ENCODE measurements at places on chromosomes 13 and 19. TPM values are rescaled to one million over a fixed set of nuclear protein-coding genes. Genes with fewer than 3 reads are reported as not detected.

GRCh38 chr19:40519352-40520322 is 52.8 kb downstream of the SPTBN4 start:
- no peak for DNase-seq

DNA sequence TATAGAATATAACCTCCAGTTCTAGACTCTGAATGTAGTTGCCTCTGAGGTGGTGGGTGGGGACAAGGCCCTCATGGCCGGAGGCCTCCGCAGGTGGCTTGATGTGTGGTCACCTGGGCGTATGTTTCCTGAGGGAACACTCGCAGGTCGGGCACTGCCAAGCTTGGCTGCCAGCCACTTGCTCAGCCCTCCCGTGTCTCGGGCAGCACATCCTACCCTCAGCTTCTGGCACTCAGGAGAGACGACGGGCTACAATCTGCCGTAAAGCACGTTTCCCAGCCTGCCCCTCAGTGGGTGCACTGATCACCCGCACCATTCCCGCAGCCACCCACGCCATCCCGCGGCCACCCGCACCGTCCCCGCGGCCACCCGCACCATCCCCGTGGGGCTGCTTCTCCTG is 15.2 kb downstream of the THOP1 start:
- no peak for DNase-seq

DNA sequence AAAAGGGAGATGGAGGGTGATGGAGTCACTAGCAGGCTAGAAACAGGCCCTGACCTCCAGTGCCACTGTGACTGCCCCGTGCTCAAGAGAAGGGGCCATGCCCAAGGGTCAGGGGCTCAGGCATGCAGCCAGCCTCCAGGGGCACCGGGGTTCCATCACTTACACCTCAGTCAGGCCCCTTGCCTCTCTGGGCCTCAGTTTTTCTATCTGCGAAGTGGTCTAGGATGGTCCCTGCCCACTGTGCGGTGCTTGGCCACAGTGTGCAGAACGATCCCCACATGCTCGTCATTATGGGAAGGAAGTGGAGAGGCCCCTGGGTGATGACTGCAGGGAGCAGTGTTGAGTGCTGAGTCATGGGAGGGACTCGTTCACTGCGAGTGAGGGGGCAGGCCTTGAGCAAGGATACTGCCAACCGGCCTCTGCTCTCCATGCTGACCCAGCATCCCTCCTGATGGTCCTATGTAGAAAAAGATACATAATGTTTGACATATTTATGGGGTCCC is 23.1 kb downstream of the TMED1 start:
- DNase-seq: no peak

- no peak for DNase-seq
Observed at GRCh38 chr13:105616333-105617075, 919.0 kb downstream of the EFNB2 start.

ZNF566 gene
- total RNA-seq: 7.3 TPM

DNA sequence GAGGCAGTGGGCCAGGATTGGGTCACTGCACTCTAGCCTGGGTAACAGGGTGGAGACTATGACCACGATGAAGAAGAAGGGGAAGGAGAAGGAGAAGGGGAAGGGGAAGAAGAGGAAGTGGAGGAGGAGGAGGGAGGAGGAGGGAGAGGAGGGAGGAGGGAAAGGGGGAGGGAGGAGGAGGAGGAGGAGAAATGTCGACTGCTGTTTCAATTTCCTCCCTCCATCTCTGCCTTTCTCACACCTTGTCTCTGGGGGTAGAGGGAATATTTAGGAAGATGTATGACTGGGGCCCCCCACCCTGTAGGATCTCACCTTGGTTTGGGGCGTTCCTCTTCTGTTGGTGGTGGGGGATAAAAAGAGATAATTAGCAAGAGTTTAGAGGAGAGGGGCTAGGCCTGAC is 3.8 kb downstream of the TNNT1 start:
- DNase-seq: no peak

GRCh38 chr19:32530773-32531172 is 50.2 kb upstream of the PDCD5 start:
- DNase-seq: no peak

TSHZ3 gene
- total RNA-seq: 0.28 TPM

All from thymus (tissue), 14 donors.